ENCODE measurements at places on chromosomes 2 and 18.

GRCh38 chr2:179596018-179596417 is 265.4 kb downstream of the ZNF385B start:
- peak; percentile 63 for DNase-seq

DNA sequence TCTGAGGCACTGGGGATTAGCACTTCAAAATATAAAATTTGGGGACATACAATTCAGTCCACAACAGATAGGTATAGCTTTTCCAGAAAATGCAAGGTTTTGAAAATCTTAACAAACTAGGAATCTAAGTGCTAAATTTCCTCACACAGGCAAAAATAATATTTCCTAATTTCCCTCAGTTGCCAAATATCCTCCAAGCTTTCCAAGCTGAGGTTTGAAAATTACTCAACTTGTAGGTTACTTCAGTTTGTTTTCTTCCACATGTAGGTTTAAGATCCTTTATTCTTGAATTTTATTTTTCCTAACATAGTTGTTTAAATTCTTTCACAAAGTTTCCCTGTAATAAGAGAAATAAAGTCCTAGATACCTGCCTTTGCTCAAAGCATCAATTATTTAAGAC is 192.9 kb upstream of the NRXN1 start:
- no peak for DNase-seq

GRCh38 chr2:43026426-43027096 is 199.8 kb downstream of the ZFP36L2 start:
- DNase-seq: no peak

- no peak for DNase-seq
These were observed 166.1 kb upstream of the ZNF521 start for GRCh38 chr18:25517881-25518715.

- no peak for DNase-seq
These were observed 22.1 kb upstream of the CNOT11 start for GRCh38 chr2:101230541-101231001.

DNA sequence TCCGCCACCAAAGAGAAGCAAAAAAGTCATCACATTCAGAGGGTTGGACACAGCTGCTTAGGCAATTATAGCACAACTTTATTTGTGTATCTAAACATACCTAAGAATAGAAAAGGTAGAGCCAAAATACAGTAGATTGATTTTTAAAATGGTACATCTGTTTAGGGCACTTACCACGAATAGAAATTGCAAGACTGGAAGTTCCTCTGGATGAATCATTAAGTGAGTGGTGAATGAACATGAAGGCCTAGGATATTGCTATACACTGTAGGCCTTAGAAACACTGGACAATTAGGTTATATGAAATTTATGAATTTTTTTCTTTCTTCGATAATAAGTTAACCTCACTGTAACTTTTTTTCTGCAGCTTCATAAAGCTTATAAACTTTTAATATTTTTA is 687.0 kb downstream of the BCL11A start:
- DNase-seq: no peak

DNA sequence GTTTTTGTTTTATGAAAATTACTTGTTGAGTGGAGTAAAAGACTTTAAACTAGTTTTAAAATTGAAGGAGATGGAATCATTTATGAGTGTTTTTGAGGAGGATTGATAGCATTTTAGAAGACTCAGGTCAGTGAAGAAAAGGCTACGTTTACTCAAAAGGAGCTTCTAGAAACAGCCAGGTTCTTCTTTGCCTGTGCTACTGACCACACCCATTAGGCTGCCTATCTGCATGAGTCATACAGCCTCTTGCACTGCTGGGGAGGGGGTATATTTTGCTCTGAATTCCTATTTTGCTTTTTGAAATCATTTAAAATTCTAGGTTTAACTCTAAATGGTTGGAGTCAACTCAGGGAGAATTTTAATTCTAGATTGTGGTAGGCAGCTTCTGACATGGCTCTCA is 22.3 kb downstream of the EFEMP1 start:
- DNase-seq: no peak

- no peak for DNase-seq
These were observed 36.0 kb upstream of the YPEL5 start for GRCh38 chr2:30110773-30111172.

DNA sequence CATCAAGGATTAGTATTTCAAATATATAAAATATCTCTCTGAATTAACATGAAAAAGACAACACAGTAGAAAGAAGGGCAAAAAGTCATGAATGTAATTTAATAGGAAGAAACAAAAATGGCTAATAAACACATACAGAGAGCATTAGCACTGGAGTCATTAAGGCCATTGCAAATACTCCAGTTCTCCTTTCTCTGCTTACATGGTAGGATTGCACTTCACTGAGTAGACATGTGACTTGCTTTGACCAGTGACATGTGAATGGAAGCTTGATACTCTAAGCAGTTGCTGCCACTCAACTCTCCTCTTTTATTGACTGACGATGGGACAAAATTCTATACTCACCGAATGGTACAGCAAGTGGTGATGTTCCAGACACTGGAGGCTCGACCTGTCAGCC is 153.9 kb upstream of the LGALSL start:
- no peak for DNase-seq
